ENCODE measurements at places on chromosomes 6 and 20.

- no peak for DNase-seq
Observed at GRCh38 chr6:115898246-115898645, 162.4 kb downstream of the FRK start.

GRCh38 chr20:57964011-57964862 is 254.4 kb upstream of the PMEPA1 start:
- no peak for DNase-seq

DNA sequence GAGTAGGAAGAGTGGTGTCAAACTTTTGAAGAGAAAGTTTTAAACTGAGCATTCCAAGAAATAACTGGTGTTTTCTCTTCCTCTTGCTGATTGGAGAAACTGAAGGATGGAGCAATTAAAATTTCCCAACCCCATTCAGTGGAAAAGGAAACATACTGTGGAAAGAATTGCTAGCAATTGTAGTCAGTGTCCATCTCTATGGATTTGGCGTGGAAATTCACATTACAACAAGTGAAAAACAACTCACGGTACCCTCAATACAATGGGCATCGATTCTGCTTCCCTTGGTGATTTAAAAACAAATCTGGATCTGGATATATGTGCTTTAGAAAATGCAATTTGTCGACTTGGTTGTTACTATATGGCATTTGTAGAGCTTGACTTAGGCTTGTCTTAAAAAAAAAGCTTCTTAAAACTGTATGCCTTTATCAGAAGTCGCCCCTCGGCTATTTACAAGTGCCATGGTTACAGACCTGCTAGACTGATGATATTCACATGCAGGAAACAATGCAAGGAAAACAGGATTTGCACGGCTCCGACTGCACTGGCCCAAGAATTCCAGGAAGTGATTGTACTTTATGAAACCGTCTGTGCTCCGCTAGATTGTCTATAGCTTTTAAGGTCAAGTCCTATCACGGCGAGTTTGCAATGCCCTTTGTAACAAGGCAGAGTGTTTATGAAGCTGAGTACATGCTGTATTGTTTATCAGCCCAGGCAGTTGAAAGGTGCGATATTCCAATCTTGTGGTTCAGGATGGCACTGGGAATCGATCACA is 131.7 kb upstream of the PHACTR1 start:
- no peak for DNase-seq

- DNase-seq, result no peak
Observed at GRCh38 chr20:38290829-38291814, 12.8 kb upstream of the BPI start.

- DNase-seq, result no peak
Observed at GRCh38 chr20:48015141-48015910, 230.0 kb upstream of the SULF2 start.

- DNase-seq, result peak; percentile 51
Observed at GRCh38 chr6:47438481-47439347, 38.9 kb upstream of the CD2AP start.

DNA sequence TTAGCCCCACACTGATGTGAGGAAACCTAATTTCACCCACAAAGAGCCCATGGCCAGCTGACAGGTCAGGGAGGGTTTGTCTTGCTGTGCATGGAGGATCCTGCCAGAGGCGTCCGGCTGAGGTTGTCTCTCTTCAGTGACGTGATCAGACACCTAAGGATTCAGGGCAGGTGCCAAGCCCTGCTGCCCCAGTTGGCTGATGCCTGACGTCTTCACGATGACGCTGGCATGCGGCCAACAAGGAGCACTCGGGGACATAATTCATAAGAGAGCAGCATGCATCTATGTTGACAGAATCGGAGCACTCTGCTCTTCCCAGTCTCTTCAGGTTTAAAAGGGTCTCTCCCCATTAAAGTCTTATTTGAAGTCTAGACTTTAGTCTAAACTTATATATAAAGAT is 47.8 kb downstream of the PSMB1 start:
- DNase-seq, result no peak

- no peak for DNase-seq
Observed at GRCh38 chr20:62994869-62995281, 11.9 kb downstream of the BHLHE23 start.

GRCh38 chr6:28974505-28974904 is 30.6 kb downstream of the ZNF311 start:
- DNase-seq, result no peak

- no peak for DNase-seq
Observed at GRCh38 chr6:20706939-20707485, 172.8 kb downstream of the CDKAL1 start.

DNA sequence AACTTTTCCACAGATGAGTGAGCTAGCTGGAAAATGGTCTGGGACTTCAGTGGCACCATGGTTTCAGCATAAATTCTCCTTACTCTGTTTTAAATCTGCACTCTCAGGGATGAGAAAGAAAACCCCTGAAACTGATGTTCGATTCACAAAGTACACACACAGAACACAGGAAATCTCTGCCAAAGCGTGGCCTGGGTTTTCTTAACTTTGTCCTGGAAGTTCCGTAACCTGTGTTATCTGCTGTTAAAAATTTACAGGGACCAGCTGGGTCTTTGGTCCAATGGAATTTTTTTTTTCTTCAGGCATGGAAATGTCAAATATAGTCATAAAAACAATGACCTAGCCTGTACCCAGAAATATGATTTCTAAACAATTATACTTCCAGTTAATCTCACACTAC is 7.3 kb downstream of the SCML4 start:
- no peak for DNase-seq

DNA sequence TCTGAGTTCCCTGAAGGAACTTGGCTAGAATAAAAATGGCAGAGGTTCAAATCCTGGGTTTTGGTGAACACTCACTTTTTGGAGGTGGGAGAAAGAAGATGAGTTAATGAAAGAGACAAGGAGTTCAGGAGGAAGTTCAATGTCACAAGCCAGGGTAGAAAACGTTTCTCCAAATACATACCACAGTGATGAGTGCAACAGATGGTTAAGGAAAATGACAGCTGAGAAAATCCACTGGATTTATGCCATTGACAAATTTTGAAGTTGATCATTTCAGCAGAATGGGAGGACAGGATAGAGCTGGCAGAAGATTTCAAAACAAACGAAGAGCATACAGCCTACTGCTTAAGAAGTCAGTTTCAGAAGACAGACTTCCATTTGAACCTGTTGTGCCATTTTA is 122.7 kb downstream of the GFRAL start:
- no peak for DNase-seq

DNA sequence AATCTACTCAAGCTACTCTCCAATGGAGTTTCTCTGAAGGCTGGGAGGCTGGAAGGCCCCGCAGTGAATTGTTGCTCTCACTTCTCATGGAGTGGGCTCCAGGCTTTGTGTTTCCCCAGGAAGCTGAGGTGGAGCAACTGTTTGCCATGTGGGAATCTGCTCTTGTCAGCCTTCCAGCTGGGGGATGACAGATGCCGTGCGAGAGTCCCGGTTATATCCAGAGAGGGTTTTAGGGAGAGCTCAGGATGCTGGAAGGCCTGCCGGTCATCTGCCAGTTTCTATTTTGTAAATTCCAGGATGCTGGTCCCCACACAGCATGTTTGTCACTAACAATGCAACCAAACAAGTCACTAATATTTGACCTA is 98.2 kb upstream of the NAA20 start:
- no peak for DNase-seq

DNA sequence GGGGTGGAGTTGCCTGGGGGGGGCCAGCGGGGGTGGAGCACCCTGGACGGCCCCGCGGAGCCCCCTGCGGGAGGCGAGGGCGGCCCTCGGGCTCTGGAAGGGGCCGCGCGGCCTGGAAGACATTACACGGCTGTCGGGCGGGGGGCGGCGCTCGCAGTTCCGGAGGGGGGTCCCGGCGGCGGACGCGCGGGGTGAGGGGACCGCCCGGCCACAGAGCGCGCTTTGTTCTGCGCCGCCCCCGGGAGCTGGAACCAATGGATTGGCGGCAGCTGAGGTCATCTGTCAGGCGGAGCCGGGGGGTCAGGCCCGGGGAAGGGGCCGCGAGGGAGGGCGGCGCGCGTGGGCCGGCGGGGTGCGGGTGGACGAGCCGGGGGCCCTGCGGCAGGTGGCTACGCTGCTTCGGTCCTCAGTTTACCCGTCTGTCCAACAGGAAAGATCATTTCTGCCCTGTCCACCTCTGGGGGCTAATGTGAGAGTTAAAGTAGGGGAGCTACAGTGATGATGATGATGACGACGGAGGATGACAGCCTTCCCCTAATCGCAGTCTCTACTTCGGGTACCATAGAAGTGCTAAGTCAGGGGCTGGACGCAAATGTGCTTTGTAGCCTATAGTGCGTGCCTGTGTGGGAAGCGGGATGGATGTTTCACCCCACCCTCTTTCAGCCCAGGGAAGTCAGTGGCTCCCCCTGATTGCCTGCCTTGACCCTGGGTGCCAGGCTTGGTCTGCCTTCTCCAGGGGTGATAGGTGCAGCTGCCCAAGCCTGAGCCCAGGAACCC is 10.4 kb downstream of the SRXN1 start:
- DNase-seq, result no peak

GRCh38 chr20:16541226-16541625 is 32.0 kb downstream of the KIF16B start:
- DNase-seq, result no peak

DNA sequence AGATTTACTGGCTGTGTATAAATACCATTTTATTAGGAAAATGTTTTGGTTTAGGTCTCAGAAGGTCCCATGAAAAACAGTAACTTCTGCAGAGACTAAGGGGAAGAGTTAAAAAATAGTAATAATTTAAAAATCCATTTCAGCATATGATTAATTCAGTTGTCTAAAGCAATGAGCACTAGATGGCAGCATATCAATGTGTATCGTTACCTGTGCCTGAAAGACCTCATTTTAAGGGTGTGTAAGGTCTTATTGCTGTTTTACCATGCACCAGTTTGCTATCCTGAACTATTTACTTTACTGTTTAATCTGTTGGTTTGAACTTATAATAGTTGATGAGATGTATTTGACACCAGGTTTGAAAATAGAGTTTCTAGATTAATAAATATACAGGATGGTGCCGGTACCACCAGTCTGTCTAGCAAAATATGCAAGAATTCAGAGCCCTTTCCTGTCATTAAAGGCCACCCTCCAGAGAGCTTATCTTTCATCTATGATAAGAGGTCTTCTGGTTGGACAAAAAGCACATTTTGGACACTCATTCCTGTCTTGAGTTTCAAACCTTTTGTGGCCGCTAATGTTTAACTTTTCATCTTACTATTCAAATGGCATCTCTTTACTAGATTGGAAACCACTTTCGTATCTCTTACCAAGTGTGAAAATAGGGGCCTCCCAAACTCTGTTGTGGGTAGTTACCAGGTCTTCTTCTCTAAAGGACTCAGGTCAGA is 8.9 kb upstream of the AHI1 start:
- no peak for DNase-seq

DNA sequence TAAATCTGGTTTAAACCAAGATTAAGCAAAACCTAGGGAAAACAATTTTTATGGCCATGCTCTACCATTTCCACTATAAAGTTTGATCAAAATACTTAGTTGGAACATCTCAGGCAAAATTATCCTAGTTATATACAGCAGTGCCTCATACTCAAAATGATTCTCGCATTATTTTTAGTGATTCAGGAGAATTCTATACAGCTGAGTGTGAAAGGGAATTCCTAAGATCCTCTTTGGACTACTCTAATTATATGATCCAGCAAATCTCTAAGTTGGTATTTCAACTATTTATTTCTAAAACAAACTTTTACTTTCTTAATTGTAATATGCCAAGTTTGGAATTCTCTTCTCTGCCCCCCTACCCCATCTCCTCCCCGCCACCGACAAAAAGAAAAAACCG is 8.6 kb downstream of the DTNBP1 start:
- DNase-seq, result no peak

DNA sequence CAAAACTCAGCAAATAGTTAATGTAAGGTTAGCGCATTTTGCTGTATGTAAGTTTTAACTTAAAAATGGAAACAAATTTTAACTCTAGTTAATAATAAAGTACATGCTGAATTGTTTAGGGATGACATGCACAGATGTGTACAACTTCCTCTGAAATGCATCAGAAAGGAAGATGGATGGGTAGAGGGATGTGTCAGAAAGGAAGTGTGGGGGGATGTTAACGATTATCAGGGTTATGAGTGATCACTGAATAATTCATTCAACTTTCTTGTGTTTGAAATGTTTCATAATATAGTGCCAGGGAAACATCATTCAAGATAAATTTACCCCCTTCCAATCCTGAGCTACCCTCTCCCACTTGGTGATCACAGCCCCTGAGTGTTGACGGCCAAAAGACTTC is 87.6 kb downstream of the FOXA2 start:
- DNase-seq, result no peak

DNA sequence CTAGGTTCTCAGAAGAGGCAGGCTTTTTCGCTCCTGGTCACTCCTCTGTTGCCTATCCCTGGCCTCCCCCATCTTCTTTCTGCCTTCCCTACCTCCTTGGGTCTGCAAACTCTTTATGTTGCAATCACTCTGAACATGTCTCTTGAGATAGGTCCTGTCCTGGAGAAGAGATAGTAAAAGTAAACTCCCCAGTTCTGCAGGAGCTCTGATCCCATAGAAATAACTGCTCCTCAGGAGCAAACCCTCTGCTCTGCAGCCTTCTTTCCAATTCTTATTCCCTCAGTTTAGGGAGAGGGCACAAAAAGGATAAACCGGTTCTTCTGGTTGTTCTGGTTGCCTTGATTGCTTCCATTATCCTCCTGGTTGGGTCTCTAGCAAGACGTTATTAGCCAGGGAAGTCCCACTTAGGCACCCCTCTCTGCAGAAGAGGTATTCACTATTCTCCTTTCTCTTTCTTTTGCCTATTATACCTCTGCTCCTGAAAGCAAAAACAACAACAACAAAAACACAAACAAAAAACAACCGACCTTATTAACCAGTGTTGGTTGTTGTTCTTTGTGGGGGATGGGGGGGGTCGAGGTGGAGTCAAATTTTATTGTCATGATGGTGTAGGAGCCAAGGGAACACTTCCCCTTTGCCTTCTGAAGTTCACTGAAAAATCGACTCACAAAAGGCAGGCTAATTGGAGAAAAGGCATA is 973 bp downstream of the TRIM38 start:
- no peak for DNase-seq

GRCh38 chr6:150900049-150900448 is 34.5 kb downstream of the MTHFD1L start:
- no peak for DNase-seq

- DNase-seq, result no peak
Observed at GRCh38 chr20:5448449-5449118, 131.8 kb upstream of the PROKR2 start.

DNA sequence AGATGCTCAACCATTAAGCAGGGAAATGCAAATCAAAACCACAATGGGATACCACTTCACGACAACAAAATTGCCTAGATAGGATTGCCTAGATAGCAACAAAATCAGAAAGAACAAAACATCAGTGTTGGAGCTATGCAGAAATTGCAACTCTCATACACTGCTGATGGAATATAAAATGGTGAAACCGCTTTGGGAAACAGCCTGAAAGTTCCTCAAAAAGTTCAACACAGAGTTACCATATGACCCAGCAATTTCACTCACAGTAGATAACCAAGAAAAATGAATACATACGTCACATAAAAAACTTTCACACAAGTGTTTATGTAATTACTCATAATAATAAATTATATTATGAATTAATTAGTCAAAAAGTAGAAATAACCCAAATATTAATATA is 78.3 kb downstream of the MAFB start:
- no peak for DNase-seq

- no peak for DNase-seq
Observed at GRCh38 chr6:128569732-128570679, 49.6 kb upstream of the PTPRK start.

Measured in GM12878 (cell line).